Activated T-cell treated with anti-CD3 and anti-CD28 coated beads for 1 hour (primary cell): ENCODE measurements at places on chromosomes 4 and X.

DNA sequence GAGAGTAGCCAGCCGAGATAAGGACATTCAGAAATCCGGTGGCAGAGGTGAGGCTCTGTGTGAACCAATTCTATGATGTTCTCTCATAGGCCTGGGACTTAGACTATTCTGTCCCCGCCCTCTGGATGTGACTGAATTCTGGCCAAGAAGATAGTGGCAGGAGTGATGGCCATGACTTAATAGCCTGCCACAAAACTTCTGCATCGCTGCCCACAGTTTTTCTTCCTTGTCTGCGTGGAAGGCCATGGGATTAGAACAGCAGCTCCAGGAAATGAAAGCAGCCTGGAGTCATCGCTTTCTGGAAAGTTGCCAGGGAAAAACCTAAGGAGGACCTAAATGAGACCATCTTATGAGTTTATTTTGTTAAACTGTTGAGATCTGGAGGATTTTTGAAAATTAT lies 134.7 kb downstream of the F11 start:
- DNase-seq: no peak

GRCh38 chr4:41215155-41215554 lies 813 bp upstream of the APBB2 start:
- no peak for DNase-seq

DNA sequence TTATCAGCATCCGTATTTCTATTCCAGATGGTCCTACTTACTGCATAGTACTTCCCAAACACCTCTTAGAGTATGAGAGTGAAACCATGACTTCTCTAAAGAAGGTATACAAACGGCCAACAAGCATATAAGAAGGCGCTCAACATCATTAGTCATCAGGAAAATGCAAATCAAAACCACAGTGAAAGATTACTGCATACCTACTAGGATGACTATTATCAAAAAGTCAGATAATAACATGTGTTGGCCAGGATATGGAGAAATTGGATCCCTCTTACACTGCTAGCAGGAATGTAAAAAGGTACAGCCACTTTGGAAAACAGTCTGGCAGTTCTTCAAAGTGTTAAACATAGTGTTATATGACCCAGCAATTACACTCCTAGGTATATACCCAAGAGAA lies 215.3 kb upstream of the CXorf66 start:
- DNase-seq: no peak

DNA sequence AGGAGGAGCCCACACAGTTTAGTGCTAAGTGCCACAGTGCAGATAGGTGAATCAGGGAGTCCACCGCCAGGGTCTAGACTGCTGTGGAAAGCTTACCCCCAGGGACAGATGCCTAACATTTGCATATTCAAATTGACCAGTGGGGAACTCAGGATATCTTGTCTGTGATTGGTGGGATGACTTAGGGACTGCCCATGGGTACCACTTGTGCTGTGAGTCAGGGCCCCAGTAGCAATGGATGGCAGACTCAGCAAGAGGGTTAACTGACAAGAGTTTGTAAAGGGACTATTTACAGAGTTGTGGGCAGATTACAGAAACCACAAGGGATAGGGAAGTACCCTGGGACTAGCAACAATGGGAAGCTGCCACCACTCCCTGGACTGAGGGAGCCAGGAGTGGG lies 282.1 kb downstream of the BCOR start:
- DNase-seq: no peak

DNA sequence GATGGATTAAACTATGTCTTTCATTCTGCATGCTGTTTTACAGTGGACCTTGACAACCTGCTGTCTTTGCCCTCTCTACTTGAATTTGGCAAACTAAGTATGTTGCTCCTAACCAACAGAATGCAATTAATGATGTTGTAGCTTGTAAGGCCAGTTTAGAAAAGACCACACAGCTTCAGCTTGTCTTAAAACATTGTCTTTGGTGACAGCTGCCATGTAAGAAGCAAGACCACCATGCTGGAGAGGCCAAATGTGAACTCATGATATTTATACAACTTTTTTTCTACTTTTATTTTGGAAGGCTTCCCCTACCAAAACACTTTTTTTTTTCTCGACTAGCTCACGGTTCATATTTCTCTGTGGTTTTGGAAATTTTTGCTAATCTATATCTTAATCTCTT lies 278.0 kb upstream of the GNPDA2 start:
- no peak for DNase-seq

- no peak for DNase-seq
Measured at GRCh38 chr4:68367835-68368234, 17.9 kb upstream of the YTHDC1 start.

DNA sequence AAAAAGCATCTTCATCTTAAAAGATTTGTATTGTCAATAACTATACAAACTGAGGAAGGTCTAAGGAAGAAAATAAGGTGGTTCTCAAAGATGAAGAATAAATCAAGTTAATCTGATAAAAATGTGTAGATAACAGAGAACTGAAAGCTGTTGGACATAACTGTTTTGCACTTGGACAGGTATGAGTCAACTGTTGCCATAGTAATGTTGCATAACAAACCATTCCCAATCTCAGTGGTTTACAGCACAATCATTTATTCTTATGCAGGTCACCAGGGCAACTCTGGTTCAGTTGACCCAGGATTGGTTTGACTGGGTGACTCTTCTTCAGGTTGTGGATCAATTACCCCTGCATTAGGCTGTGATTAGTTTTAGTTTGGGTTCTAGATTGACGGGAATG lies 2197.7 kb downstream of the ARAP2 start:
- no peak for DNase-seq

- no peak for DNase-seq
Measured at GRCh38 chrX:152024710-152025109, 50.2 kb upstream of the GABRE start.

- no peak for DNase-seq
Measured at GRCh38 chrX:81367291-81367690, 165.4 kb downstream of the SH3BGRL start.

DNA sequence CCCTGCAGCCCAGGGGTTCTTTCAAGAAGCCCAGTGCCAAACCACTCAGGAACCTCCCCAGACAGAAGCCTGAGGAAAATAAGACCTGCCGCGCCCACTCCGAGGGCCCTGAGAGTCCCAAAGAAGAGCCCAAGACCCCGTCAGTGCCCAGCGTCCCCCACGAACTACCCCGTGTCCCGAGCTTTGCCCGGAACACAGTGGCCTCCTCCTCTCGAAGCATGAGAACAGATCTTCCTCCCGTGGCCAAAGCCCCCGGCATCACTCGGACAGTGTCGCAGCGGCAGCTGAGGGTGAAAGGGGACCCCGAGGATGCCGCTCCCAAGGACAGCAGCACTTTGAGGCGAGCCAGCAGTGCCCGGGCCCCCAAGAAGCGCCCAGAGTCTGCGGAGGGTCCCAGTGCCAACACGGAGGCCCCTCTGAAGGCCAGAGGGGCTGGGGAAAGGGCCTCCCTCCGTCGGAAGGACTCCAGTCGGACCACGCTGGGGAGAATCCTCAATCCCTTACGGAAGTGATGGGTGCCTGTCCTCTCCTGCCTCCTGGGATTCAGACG lies 40.2 kb downstream of the FHDC1 start:
- DNase-seq: no peak

- DNase-seq: no peak
Measured at GRCh38 chrX:115958687-115959359, 211.7 kb upstream of the AGTR2 start.

- DNase-seq: no peak
Measured at GRCh38 chr4:88219099-88219498, 60.7 kb upstream of the ABCG2 start.

GRCh38 chr4:134045411-134045810 lies 156.2 kb downstream of the PABPC4L start:
- no peak for DNase-seq

GRCh38 chr4:10639664-10640063 lies 44.9 kb downstream of the CLNK start:
- DNase-seq: no peak

DNA sequence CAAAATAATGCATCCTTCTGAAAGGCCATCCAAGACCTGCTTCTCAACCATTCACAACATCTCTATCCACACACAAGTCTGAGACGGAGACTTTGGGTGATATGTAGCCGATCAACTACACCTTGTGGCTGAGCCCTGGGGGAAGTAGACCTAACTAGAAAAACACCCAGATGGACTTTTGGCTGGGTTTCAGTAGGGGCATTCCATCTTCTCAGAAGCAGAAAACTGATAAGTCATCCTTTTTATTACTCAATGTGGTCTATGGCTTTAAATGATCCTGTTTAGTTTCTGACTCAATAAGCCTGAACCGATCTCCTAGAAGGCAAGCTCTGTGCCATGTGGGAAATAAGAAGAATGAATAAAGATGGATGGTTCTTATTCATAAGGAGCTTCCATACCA lies 82.5 kb upstream of the AFF2 start:
- DNase-seq: no peak

DNA sequence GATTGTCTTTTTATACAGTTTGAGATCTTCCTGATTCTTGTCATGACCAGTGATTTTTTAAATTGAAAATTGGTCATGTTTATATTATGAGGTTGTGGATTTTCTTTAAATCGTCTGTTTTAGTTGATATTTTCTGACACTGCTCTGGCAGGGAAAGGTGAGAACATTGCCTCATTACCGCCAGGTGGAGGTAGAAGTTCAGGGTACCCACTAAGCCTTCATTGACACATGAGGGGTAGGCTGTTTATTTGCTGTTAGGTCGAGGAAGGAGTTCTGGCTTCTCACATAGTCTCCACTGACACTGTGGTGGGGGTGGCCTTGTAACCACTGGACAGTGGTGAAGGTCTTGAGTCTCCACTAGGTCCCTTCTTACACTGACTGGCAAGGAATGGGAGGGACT lies 117.6 kb upstream of the GPR101 start:
- DNase-seq: no peak

DNA sequence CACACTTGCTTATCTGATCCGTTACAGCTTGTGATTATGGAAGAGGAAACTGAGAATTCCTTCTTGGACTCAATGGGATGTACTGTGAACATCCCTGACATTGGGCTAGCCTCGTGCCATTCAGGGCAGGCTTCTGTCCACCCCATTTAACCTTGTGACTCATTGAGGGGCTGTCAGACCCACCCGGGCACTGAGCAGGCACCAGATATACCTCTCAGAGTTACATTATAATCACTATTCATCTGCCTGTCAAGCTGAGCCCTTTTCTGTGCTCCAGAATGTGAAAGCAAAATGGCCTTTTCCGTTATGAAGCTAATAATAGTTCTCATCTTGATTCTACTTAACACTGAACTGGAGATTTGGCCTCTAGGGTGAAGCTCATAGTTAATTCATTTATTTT lies 170.6 kb upstream of the SCML1 start:
- no peak for DNase-seq

GRCh38 chrX:87571964-87572363 lies 54.4 kb downstream of the KLHL4 start:
- no peak for DNase-seq

DNA sequence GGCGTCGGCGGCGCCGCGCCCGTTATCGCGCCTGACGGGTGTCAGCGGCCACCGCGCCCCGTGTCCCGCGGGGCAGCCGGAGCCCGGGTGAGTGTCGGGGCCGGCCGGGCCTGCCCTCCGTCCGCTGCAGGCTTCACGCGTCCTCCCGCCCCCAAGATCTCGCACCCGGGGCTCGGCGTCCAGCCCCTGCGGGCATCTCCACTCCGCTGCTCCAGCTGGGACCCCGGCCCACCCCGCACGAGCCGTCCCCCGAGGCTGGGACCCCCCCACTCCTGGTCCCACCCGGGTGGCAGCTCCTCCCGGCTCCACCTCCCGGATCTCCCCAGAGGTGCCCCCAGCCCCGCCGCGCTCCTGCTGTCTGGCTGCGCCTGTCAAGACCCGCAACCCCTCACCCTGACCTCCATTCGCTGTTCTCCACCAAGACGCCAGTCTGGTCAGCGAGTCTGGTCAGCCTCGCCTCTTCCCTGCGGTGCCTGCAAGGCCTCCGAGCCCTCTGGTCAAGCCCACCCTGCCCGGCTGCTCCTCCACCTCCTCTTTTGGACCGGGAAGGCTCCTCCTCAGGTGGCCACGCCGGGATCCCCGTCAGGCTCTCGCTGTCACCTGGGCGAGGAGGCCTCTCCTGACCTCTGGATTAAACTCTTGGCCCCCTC lies 66.0 kb upstream of the NKX1-1 start:
- no peak for DNase-seq

DNA sequence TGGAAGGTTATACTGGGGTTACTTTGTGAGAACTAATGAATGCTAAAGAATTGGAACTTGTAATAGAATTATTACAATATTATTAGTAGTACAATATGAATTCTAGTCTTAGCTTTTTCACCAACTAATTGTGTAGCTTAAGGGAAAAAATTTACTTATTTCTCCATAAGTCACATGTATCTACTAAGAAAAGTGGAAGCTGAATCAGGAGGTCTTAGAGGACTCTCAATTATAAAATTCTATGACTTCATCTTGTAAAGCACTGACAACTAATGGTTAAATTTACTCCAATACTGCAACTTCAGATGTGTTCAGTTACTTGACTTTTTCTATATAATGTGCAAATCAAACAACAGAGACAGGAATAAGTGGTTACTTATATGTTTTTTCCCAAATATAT lies 899 bp upstream of the TMPRSS11D start:
- no peak for DNase-seq

DNA sequence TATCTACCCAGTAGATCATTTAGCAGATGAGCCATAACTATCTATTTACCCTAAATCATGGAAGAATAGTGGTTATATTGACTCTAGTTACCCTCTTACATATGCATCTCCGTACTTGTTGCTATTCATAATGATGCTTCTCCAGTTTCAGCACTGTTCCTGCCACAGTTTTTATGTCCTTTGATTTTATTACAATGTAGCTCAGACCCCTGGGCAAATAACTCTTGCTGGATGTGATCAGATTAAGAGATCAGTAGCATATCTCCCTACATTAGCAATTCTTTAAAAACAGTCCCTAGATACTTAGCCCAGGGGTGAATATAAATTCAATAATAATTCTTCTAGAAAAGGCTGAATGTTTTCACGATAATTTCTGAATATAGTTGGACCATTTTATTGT lies 696.5 kb downstream of the ADGRL3 start:
- DNase-seq: no peak

GRCh38 chrX:47579537-47579936 lies 2.7 kb upstream of the TIMP1 start:
- no peak for DNase-seq

- no peak for DNase-seq
Measured at GRCh38 chr4:152081024-152081423, 320.2 kb upstream of the GATB start.

- no peak for DNase-seq
Measured at GRCh38 chr4:1510931-1511330, 104.7 kb upstream of the NKX1-1 start.

- no peak for DNase-seq
Measured at GRCh38 chrX:70016513-70016912, 33.2 kb downstream of the AWAT2 start.

DNA sequence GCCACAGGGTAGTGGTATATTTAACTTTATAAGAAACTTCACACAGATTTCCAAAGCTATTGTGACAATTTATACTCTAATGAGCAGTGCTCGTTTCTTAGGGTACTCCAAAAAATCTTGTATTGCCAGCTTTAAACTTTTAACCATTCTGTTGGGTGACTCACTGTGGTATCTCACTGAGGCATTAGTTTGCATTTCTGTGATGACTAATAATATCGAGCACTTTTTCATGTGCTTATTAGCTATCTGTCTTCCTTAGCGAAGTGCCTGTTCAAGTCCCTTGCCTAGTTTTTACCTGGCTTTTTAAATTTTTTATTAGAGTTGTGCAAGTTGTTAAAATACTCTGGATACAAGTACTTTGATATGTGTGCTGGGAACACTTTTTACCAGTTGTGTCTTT lies 5.5 kb downstream of the PNMA3 start:
- DNase-seq: no peak

- no peak for DNase-seq
Measured at GRCh38 chrX:44708470-44708869, 135.4 kb upstream of the DUSP21 start.
